ENCODE measurements at places on chromosomes 12 and 14.

- no peak for DNase-seq
Observed at GRCh38 chr14:100132161-100132902, 27.1 kb downstream of the DEGS2 start.

DNA sequence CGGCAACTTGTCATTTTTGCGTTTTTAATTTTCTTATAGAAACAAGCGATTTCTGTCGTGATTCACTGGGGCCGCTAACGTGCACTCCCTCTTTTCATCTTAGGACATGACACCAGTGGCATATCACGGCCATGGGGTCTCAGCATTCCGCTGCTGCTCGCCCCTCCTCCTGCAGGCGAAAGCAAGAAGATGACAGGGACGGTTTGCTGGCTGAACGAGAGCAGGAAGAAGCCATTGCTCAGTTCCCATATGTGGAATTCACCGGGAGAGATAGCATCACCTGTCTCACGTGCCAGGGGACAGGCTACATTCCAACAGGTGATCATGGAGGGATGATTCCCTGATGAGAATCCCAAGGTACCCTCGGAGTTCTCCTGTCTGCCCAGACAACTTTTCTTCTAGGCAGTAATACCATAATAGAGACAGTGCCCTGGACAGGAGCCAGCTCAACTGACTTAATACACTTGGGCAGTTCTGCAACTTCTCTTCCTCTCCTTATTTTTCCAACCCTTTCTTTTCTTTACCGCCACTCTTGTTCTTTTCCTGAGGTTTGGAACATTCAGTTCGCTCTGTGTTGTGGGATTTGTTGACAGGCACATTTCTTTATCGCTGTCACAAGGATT is 821 bp downstream of the TMEM106C start:
- no peak for DNase-seq

DNA sequence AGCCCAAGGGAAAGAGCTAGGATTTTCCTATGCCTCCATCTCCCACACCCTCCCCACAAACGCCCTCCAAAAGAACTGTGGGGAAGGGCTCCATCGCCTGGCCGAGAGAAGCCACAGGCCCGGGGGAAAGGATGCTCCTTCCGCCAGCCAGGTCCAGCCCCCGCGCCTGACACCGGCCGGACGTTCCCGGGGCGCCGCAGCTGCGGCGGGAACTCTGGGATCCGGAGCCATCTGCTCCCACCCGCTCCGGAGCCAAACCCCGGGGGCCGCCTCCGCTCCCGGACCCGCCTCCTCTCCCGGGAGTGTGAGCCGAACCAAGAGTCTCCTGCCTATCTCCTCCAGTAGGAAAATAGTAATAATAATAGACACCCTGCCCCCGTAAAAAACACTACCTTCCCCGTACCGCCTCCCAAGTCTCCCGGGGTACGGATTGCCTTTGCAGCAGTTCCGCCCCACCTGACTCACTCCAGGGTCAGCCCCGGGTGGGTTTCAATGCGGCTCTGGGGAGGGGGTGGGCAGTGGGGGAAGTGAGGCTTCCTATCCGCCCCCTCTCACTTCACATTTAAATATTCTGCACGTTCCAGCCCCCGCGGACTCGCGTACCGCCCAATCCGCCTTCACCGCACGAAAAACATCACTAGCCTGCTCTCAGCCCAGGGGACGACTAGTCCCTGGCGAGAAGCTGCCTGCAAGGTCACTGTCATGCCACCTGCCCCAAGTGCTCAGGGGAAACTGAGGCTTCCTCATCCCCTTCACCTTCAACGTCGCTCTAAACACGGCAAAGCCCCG is 2.4 kb downstream of the AGAP2 start:
- DNase-seq = no peak

GRCh38 chr12:99759444-99759843 is 111.9 kb downstream of the GARIN6 start:
- no peak for DNase-seq

GRCh38 chr14:68393259-68393658 is 399.6 kb downstream of the ZFP36L1 start:
- DNase-seq = no peak

GRCh38 chr14:89095036-89095435 is 270.6 kb downstream of the TTC8 start:
- DNase-seq = no peak

GRCh38 chr14:103762541-103762940 is 46.9 kb downstream of the ZFYVE21 start:
- no peak for DNase-seq

GRCh38 chr14:58129208-58129607 is 22.8 kb downstream of the ARMH4 start:
- no peak for DNase-seq

- DNase-seq = no peak
Observed at GRCh38 chr12:79692860-79693577, 2.3 kb upstream of the PAWR start.

GRCh38 chr12:3527181-3527580 is 36.2 kb downstream of the PRMT8 start:
- no peak for DNase-seq

GRCh38 chr12:41367726-41368405 is 179.7 kb downstream of the PDZRN4 start:
- DNase-seq = no peak

GRCh38 chr14:68405961-68406360 is 386.9 kb downstream of the ZFP36L1 start:
- DNase-seq = no peak

DNA sequence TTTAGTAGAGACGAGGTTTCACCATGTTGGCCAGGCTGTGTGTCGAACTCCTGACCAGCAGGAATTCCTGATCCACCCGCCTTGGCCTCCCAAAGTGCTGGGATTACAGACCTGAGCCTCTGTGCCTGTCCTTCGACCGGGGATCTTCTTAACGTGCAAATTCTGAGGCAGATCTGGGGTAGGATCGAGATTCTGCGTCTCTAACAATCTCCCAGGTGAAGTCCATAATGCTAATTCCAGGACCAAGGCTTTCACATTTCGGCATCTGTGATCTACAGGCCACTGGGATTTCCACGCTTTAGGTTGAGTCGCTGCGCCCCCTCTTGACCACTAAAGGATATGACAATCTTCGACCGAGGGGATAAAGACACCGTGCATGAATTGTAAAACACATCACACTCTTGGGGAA is 24.8 kb downstream of the FOS start:
- no peak for DNase-seq

DNA sequence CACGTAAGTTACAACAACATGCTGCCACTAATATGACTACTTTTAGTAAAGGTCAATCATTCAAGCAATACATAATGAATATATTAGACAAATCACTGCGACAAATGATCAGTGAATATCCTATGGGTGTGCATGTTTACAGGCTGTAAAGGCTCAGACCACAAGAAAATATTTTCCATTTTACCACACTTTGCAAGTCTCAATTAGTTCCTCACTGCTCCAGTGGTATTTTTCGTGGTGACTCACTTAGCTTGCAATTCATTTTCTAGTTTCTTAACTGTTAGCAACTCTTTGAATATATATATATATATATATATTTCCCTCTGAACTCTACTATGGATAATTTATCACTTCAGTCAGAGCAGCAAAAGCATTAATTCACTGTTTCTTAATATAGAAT is 96.9 kb downstream of the EML5 start:
- DNase-seq = no peak

GRCh38 chr14:103418481-103418818 is 33.2 kb downstream of the MARK3 start:
- DNase-seq = no peak

DNA sequence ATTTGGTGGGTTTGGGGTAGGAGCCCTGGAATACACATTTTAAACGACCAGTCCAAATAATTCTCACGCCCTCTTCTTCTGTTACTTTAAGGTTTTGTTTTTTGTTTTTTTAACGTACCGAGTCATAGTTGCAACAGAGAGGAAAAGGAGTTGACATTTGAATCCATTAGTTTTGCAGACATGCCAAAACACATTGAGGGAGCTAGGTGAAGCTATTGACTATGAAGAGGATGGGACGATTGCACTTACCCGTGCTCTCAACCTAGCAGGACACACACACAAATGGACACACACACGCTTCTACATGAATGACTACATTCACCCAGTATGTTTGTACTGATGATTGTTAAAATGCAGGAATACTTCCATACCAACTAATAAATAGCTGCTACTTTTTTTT is 54.3 kb upstream of the CIT start:
- DNase-seq = no peak

GRCh38 chr14:64970776-64971477 is 1.2 kb downstream of the RAB15 start:
- DNase-seq = no peak

DNA sequence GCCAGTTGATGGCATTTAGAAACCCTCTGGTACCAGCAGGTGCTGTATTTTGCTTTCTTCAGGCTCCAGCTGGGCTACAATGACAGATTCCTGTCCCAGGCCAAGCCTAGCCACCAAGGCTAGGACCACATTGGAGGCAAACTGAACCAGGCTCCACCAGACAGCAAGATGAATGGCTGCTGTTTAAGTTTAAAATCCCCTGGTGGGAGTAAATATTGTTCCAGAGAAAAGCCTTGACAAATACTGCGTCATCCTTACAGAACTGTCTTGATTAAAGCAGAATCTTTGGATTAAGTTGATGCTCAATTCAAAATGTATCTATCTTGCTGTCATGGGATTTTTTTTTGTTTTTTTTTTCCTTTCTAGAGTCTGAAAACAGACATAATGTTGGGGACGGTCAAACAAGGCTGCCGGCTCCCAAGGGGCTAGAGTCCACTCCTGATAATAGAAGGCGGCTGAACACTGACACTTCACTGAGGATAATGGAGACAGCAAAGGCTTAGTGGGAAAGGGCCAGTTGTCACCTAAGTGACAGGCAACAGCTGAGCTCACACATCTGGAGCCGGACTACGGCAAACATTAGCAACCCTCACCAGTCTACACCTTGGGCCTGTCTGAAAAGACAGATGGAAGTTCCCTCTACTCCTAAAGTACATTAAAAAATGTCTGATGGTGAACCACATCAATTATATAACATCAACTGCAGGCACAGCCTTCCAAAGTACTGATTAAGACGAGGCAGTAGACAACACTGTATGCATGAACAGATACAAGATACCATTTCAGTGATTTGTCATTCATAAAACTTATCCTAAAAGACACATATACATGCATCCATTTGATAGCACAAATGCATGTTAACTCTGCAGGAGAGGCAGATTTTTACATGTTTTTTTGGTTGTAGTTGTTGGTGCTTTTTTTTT is 1.7 kb downstream of the PRICKLE1 start:
- no peak for DNase-seq

DNA sequence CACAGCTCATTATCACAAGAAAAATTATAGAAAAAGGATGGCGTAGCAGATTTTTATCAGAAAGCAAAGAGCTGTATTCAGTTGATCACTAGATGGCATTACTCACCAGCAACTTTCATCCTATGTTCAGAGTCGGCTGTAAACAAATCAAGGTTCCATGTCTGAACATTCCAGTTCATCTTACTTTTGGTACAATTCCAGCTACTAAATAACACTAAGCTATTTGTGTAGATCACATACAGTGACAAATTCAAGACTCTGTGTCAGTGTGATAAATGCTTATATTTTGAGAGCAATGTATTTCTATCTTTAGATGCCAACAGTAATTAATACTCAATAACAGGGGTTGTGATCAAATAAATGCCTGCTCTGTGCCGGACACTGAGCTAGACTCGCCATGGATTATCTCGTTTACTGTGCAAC is 30.1 kb downstream of the NRDE2 start:
- DNase-seq = no peak

- DNase-seq = no peak
Observed at GRCh38 chr14:70086685-70087379, 101.9 kb downstream of the SLC8A3 start.

DNA sequence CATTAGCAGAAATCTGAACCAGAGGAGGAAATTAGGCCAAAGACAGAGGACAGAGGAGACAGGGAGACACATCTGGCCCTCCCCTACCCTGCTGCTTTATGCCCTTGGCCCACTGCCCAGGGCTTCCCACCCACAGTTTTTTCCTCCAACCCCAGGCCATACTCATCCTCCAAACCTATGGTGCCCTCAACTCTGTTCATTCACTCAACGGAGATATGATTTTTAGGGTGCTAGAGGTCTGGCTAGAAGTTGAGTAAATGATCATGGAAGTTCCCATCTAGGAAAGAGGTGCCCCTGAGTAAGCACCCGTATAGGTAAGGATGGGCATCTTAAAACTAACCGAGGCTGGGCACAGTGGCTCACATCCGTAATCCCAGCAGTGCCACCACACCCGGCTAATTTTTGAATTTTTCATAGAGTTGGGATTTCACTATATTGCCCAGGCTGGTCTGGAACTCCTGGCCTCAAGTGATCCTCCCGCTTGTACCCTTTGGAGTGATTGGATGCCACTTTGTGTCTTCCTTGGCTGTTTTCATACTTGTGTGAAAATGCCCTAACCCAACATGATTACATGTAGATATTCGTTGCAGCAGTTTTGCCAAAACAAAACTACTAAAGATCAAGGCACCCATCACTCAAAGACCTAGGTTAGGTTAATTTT is 4.4 kb downstream of the KRT18 start:
- no peak for DNase-seq

DNA sequence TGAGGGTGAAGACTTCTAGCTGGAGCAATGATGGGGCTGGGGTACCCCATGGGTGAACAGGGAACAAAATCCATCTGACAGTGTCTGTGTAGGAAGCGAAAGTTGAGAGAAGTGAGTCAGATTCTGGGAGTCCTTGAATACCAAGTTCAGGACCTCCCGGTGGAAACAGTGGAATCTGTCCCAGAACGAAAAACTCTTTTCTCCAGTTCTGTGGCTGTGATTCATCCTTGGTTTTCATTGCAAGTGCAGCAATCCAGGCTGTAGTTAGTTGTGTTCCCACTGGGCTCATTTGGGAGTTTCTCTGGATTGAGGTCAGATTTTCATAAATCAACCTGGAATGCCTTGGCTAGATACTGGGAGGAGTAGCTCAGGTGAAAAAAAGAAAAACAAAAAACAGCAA is 120.7 kb downstream of the C12orf75 start:
- DNase-seq = no peak

- no peak for DNase-seq
Observed at GRCh38 chr12:18966954-18967353, 162.6 kb upstream of the PLEKHA5 start.

DNA sequence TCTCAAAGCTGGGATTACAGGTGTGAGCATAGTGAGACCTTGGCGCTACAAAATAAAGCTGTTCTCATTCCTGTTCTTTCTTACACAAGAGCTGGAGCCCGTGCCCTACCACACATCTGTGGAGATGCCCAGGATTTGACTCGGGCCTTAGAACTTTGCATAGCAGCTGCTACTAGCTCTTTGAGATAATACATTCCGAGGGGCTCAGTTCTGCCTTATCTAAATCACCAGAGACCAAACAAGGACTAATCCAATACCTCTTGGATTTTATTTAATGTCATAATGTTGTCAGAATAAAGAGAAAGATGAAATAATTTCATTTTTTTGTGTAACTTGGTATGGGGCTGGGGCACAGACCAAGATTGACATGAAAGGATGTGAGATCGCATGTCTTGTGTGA is 7.6 kb downstream of the PNP start:
- DNase-seq = no peak

Measured in stimulated activated CD8-positive, alpha-beta memory T cell treated with anti-CD3 and anti-CD28 coated beads, Interleukin-7, amount 100 ng/mL, for 1 hour (primary cell).